ENCODE measurements at places on chromosomes 13 and 19.

DNA sequence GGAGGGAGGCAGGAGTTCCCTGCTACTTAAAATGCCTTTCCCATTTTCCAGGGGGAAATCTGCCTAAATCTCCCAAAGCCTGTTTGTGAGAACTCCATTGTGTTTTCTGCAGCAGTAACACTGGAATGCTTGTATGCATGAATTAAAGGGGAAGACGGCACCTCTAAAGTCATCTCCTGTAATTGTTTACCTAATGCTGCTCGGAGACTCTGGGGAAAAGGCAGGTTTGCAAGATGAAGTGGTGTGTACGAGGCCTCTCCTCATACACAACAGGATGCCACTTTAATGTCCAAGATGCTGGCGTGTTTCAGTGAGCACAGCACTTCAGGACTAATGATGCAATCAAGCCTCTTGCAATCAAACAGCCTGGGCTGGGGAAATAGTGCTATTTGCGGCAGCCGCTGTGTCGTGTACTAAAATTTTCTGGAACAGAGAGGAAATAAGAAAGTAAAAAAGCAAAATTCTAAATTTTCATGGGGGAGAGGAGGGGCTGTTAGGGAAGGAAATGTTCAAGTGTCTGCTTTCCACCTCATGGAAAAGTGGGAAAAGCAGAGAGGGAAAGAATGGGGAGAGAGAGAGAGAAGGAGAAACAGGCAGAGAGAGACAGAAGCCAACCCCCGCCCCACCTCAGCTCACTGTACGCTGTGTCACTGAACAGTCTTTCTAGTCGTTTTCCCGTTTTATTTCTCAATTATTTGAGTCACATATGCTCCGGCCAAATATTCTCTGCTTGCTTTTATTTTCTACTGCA, 32.9 kb downstream of the TSHZ3 start:
- no peak for DNase-seq

DNA sequence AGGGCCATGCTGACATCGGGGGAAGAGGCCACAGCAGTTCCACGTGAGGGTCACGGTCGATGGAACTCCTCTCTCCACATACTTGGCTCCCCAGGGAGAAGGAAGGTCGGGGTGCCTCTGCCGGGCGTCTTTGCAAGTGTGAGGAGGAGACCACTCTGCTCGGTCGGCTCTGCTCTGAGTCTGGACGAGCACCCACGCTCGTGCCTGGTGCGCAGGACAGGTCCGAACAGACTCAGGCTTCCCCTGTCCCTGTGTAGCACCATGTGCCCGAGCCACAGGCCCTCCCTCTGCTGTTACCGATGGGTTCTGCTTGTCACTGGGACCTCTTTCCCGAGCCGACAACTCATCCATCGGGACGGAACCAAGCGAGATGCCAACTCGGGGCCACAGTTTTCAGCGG, 35.1 kb downstream of the TMEM255B start:
- DNase-seq, result no peak

GRCh38 chr19:45598267-45599001, 3.6 kb downstream of the GPR4 start:
- DNase-seq, result no peak

DNA sequence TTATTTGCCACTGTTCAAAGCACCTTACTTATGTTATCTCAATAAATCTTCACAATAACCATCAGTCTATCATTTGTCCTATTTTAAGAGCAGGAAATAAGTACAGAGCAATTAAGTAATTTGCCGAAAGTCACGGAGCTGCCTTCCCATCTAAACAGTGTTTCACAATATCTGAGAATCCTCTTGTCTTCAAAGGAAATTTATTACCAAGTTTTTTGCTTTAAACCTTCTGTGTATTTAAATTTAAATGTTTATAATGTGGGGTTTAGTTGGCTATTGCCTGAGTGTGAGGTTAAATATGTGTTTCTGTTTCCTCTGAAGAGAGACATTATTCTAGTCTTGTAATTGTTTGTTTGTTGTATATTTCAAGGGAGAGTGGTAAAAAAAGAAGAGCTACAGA, 633.1 kb downstream of the EFNB2 start:
- DNase-seq, result no peak

Data from CD4-positive, alpha-beta T cell treated with Interleukin-15 for 4 hours (primary cell).